ENCODE measurements at places on chromosomes 1 and 21. TPM values are rescaled to one million over a fixed set of nuclear protein-coding genes. Genes with fewer than 3 reads are reported as not detected.

GRCh38 chr1:1065265-1065939, 8.7 kb downstream of the RNF223 start:
- no peak for DNase-seq

DNA sequence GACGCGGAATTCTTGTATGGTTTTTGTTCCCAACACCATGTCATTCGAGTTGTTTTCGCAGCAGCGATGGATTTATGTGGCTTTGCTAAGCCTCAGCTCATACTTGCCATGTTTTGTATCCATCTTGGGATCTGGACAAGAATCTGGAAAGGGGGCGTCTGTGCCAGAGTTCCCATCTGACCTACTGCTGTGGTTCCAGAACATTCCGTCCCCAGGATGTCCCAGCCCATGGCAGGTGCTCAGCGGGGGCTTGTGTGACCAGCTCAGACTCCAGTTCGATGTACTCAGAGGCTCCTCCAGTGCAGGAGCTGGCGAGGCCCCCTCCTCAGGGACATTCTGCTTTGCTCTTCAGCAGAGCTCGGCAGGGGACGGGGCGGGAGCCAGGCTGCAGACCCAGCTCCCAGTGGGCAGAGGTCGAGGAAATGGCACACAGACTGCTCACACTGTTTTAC, 24.0 kb upstream of the ADARB1 start:
- DNase-seq = no peak

Gene SMCP
- not detected for polyA plus RNA-seq

- DNase-seq = no peak
Measured at GRCh38 chr1:83017276-83017675, 981.7 kb downstream of the TTLL7 start.

- DNase-seq = peak; percentile 19
Measured at GRCh38 chr1:14780271-14780670, 181.8 kb downstream of the KAZN start.

Gene GNG12
- polyA plus RNA-seq = 15.3 TPM

- DNase-seq = no peak
Measured at GRCh38 chr1:119700326-119700725, 11.4 kb upstream of the PHGDH start.

DNA sequence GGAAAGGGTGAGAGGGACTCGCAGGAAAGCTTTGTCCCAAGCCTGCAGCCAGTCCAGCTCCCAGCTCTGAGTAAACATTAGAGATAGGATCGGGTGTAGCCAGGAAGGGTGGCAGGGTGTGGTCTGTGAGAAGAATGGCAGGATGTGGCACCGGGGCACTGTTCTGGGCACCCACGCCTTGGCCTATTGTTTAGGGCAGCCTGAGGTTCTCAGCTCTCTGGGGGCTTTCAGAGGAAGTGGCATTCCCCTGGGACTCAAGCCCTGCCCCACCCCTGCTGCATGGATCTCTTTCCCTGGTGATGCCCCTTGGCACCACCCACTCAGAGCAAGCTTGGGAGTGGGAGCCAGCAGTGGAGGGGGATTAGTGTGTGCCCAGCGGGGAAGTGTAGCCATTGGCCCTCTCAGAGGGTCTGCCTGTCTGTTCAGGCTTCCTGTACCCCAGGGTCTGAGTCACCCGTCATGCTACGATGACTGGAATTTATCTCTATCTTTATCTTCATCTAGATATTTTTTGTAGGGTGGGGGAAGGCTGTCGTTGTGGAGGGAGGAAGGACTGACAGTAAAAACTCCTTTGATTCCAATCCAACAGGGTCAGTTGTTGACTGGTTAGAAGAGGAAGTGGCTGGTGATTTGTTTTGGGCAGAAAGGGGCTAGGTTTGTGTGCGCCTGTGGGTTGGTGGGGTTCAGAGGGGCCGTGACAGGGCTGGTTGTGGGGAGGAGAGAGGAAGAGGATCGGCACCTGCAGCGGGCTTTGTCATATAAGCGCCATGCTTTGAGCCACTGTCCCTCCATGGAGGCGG, 31.6 kb downstream of the SOX13 start:
- DNase-seq = peak; percentile 68

GRCh38 chr1:234481771-234482170, 2.8 kb upstream of the TARBP1 start:
- DNase-seq = no peak

Gene AVPR1B
- not detected for polyA plus RNA-seq

Gene WDR26
- 52.4 TPM for polyA plus RNA-seq

Gene FCRL1
- polyA plus RNA-seq = 0.03 TPM

Measured in adrenal gland (tissue), 19 donors.